ENCODE measurements at places on chromosomes 5 and 9.

DNA sequence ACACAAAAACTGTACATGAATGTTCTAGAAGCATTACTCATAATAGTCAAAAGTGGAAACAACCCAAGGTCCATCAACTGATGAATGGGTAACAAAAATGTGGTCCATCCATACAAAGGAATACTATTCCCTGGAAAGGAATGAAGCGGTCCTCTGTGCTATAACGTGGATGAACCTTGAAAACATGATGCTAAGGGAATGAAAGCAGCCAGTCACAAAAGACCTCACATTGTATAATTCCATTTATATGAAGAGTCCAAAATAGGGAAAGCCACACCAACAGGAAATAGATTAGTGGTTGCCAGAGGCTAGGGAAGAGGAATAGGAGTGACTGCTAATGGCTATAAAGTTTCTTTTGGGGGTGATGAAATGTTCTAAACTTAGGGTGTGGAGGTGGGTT lies 22.7 kb upstream of the BARHL1 start:
- DNase-seq, result no peak

GRCh38 chr5:108798513-108799265 lies 51.0 kb downstream of the FER start:
- DNase-seq, result no peak

DNA sequence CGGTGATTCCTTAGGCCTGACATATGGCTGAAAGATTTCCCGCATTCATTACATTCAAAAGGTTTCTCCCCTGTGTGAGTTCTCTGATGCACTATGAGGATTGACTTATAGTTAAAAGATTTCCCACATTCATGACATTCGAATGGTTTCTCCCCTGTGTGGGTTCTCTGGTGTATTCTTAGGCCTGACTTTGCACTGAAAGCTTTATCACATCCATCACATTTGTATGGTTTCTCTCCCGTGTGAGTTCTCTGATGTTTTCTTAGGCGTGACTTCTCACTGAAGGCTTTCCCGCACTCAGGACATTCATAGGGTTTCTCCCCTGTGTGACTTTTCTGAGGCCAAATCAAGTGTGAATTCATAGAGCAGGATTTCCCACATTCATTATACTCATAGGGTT lies 35.8 kb downstream of the ZNF782 start:
- DNase-seq, result no peak

GRCh38 chr5:1799110-1799601 lies 481 bp downstream of the MRPL36 start:
- DNase-seq, result no peak

DNA sequence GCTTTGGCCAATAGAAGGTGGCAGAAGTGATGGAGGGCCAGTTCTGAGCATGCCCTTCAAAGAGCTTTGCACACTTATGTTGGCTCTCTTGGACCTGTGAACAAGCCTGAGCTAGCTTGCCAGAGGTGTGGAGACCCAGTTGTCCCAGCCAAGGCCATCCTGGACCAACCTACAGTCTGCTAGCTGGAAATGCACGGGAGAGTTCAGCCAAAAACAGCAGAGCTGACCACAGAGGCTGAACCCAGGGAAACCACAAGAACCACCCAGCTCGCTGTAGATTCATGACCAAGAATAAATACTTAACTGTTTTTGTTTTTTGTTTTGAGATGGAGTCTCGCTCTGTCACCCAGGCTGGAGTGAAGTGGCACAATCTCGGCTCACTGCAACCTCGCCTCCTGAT lies 65.4 kb upstream of the HAND1 start:
- no peak for DNase-seq

GRCh38 chr5:7794311-7794710 lies 56.6 kb downstream of the CFAP90 start:
- DNase-seq, result no peak

Measured in effector CD4-positive, alpha-beta T cell (primary cell).